ENCODE measurements at places on chromosomes 2 and 18.

GRCh38 chr18:33804258-33804657 lies 226.2 kb downstream of the ASXL3 start:
- DNase-seq, result peak; percentile 88

GRCh38 chr2:38293152-38293865 lies 83.8 kb downstream of the ATL2 start:
- no peak for DNase-seq

- DNase-seq, result no peak
Observed at GRCh38 chr18:6842081-6842480, 112.6 kb downstream of the ARHGAP28 start.

GRCh38 chr2:39119732-39120520 lies 925 bp downstream of the SOS1 start:
- peak; percentile 19 for DNase-seq
